ENCODE measurements at places on chromosomes 4 and X.

- peak; percentile 16 for DNase-seq
Observed at GRCh38 chr4:153036931-153037482, 100.9 kb downstream of the FHDC1 start.

GRCh38 chrX:71111921-71112431, 599 bp upstream of the IL2RG start:
- DNase-seq, result no peak

GRCh38 chr4:74890341-74890740, 42.6 kb upstream of the PARM1 start:
- DNase-seq, result no peak

GRCh38 chr4:73252001-73252400, 6.6 kb downstream of the ANKRD17 start:
- DNase-seq, result no peak

DNA sequence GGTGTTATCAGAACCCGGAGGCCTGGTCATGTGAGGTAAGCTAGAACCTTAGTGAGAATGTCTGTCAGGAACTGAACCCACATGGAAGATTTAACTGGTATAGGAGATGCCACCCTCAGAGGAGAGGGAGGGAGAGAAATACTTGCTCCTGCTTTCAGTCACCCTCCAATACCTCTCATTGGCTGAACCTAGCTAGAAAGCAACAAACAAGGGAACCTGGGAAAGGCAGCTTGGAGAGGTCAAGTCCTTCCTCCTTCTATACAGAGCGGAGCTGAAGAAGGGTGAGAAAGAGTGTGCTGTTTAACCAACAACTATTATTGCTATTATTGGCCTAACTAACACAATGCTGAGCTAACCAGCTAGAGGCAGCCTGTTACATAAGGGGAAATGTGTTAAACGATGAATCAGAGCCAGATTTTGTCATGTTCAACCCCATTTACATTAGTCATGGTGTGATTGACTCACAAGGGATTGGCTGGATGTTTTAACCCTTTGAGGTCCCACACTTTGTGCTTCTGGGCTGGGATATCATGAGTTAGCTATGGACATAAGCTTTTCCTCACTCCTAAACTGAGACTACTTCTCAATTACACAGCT, 96.5 kb upstream of the ESX1 start:
- peak; percentile 86 for DNase-seq

- DNase-seq, result peak; percentile 59
Observed at GRCh38 chr4:168744021-168744420, 247.2 kb downstream of the PALLD start.

GRCh38 chrX:41822892-41823291, 98.9 kb downstream of the GPR82 start:
- no peak for DNase-seq

GRCh38 chrX:150635952-150636351, 57.2 kb upstream of the MTMR1 start:
- DNase-seq, result peak; percentile 82

DNA sequence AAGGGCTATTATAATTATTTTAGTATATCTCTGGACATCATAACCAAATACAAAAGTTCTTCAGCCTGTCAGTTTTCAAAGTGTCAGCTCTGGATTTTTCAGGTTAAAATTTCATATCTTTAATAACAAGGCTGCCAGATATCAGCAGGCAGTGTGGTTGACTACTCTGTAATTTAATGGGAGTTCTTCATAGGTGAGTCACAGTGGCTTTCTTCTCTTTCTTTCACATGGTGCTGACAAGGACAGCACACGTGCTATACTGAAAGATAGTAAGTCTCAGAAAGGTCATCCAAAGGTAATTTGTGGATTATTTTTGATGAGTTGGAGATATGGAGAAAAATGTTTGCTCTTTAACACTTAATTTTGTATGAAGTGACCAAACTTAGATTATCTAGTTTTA, 43.2 kb downstream of the GALNT7 start:
- peak; percentile 88 for DNase-seq

DNA sequence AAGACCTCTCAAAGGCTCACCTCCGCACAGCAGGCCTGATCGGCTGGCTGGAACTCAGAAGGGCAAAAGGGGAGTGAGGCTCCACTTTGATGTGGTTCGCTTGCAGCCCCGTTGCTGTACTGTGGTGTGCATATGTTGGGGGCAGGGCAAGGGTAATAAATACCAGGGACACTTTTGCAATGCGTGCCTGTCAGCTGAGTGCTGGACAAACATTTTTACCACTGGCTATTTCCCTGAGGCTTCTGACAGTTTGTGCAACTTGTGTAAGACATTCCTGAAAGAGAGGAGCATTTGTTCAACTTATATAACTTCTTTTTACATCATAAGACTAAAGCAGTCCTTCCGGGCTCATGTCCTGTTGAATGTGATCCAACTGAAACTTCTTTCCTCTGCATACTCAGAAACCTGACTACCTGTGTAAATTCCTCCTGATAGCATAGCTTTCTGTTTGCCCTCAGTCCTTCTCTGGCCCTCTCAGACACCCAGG, 82.3 kb downstream of the SPRY1 start:
- DNase-seq, result no peak

- peak; percentile 31 for DNase-seq
Observed at GRCh38 chr4:31045724-31046318, 325.7 kb downstream of the PCDH7 start.

GRCh38 chrX:45830343-45830742, 629.7 kb upstream of the DIPK2B start:
- no peak for DNase-seq

GRCh38 chr4:120088507-120088906, 21.9 kb upstream of the MAD2L1 start:
- DNase-seq, result no peak

DNA sequence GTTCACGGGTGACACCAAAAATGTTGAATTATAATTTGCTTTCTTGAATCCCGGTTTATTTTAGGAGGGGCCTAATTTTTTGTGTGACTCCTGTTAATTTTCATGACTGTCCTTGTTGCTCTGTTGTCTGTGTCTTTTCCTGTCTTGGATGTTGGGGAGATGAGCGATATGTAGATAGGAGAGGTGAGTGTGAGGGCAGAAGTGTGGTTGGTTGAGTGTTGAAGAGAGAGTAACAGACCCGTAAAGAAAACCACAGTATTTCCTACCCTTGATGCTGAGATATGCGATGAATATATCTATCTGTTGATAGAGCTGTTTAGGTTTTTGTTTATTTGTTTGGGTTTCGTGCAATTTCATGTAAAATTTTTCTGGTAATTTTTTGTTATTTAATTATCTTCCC, 70.5 kb downstream of the CPE start:
- DNase-seq, result no peak

GRCh38 chr4:54840992-54841768, 183.4 kb downstream of the KIT start:
- DNase-seq, result peak; percentile 27

- no peak for DNase-seq
Observed at GRCh38 chrX:114782925-114783324, 199.0 kb downstream of the HTR2C start.

- DNase-seq, result no peak
Observed at GRCh38 chr4:100690812-100691211, 173.0 kb upstream of the EMCN start.

- peak; percentile 87 for DNase-seq
Observed at GRCh38 chr4:101200561-101200960, 146.8 kb downstream of the PPP3CA start.

- DNase-seq, result no peak
Observed at GRCh38 chrX:129744861-129745321, 6.1 kb downstream of the XPNPEP2 start.

DNA sequence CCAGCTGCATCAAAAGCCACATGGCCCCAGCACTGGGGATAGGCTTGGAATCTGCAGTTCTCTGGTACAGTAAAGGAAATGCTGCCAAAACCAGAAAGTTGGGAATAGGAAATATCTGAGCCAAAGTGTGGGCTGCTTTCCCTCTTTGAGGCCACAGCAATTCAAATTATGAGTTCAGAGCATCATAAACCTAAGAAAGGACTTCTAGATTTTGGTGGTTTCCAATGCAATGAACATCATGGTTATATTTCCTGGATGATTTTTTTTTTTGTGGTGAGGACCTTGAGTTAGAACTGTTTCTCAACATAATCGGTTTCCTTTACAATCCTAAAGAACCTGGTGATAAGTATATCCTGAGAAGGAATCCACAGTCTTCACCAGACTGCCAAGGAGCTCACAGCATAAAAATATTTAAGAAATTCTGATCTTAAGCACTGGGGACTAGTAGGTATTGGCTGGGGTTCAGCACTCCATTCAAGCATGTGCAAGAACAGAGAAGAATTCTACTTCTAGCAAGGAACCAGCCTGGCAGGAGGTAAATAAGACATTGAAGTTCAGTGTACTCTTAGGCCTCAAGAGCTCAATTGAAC, 29.8 kb upstream of the ARHGAP24 start:
- DNase-seq, result no peak

DNA sequence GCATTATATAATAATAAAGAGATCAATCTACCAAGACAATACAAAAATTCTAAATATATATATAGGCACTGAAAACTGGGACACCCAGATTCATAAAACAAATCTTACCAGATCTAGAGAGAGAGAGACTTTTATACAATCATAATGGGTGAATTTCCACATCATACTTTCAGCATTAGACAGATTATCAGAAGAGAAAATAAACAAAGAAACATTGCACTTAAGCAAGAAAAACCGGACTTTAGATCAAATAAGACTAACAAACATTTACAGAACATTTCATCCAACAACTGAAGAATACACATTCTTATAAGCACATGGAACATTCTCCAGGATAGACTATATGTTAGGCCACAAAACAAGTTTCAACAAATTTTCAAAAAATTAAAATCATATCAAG, 245.1 kb downstream of the INPP4B start:
- no peak for DNase-seq

- DNase-seq, result no peak
Observed at GRCh38 chr4:105193536-105193935, 46.9 kb downstream of the TET2 start.

- peak; percentile 75 for DNase-seq
Observed at GRCh38 chr4:14196131-14196530, 568.6 kb upstream of the BOD1L1 start.

DNA sequence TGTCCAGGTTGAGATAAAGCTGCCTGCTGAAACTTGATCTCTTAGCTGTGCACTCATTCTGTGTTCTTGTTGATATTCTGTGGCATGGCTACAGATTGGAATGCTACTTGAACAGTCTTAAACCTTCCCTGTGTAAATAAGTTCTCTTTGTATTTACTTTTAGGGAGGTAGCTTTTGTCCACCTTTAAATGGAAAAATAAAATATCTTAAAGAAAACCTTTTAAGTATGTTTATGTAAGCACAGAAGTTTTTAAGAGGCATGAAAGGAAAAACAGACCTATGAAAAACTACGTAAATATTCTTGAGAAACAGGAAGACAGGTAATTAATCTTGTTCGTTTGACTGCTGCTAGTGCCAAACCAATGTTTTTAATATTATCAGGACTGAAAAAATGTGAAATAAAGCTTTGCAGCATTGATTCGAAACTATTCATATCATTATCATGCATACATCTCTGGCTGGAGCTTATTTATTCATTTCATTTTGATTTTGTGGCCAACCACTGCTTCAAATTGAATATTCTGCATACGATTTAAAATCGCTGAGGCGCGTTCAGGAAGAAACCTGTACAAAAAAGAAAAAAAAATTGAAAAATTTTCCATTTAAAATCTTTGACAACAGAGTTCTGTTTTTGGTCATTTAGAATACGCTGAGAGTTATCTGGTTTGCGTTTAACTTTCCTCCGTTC, 17.8 kb downstream of the HSD17B13 start:
- peak; percentile 5 for DNase-seq

DNA sequence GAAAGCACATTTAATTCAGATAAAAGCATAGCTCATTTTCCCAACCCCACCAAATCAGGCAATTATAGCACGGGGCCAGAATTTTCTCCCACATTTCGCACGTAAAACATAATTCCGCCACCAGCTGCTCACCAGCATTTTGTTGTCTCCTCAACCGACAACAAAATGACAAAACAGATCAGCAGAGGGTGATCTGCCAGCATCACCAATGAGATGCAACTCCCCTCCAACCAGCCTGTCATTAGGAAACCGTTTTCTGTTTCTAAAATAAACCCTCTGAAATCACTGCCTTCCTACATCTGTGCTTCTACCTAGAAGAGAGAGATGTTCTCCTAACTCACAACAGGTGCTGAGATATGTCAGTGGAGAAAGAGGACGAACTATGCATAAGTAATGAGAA, 654.8 kb upstream of the CPEB2 start:
- DNase-seq, result no peak

DNA sequence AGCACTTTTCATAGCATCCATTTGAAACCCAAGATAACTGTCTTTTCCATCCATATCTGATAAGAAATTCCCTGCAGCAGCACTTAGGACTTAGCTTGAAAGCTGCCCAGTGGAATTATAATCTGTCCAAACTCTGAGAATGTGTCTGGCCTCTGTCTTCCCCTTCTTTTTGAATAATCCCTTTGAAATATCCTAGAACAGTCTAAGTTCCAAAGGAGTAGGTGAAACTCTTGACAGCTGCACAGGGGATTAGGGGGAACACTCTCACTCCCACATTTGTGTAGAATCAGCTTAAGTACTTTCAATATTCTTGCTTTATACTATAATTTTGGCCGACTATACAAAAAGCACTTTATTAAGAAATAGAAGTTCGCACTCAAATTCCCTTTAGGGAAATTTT, 157.7 kb downstream of the PAPSS1 start:
- DNase-seq, result peak; percentile 22

- no peak for DNase-seq
Observed at GRCh38 chr4:143437937-143438336, 75.6 kb upstream of the SMARCA5 start.

GRCh38 chrX:44330227-44330626, 13.2 kb downstream of the EFHC2 start:
- DNase-seq, result no peak

DNA sequence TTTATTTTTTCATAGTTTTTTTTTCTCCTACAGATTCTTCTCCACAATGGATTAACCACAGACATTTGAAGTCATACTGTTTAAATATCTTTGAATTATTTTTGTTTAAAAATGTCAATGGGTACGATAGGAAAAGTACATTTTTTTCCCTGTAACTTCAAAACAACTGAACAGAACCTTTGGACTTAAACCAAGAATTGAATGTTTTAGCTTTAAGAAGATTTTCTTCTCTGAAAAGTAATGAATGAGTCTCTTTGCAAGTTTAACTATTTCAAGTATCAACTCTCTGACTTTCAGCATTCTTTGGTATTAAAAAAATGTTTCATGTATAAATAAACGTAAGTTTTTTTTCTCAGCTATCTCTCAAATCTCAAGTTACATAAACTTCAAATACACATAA, 364.3 kb downstream of the FBXO8 start:
- DNase-seq, result no peak

- DNase-seq, result peak; percentile 86
Observed at GRCh38 chrX:12447448-12448064, 309.3 kb downstream of the FRMPD4 start.

DNA sequence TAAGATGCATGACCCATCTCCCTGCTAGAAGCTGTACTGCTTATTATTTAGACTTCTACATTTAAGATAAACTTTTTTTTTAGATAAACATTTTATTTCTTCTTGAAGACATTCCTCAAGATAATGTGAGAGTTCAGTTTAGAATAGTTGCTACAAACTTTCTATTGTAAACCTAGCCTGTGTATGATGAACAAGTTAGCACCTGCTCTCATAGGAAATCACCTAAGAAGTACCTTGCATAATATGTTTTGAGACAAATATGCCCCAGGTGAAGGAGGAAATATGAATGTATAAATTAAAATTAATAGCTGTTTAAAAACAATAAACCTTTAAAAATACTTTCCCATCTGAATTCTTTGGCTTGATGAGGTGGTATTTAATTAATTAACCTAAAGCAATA, 35.6 kb downstream of the RASGEF1B start:
- DNase-seq, result no peak
